Activated T-helper 1 cell treated with anti-CD3 and anti-CD28 coated beads, Interleukin-12 subunit alpha, Interleukin-12 subunit beta, Interleukin-2, Interleukin-4 antibody, amounts not matched to agents 30 ng/mL and 10 ng/mL and 1 ng/mL, durations not matched to agents 14 hours and 24 hours and 36 hours (primary cell): ENCODE measurements at places on chromosomes 7 and 10. TPM values are rescaled to one million over a fixed set of nuclear protein-coding genes. Genes with fewer than 3 reads are reported as not detected.

GRCh38 chr7:82605247-82605864, 161.8 kb upstream of the CACNA2D1 start:
- H3K36me3 ChIP-seq = no peaks in the 10 kb centered on the region
- H3K27ac ChIP-seq = no peak overlapping the region
- DNase-seq = no peak
- H3K4me3 ChIP-seq = no peak overlapping the region
- no peaks in the 10 kb centered on the region for H3K27me3 ChIP-seq

DNA sequence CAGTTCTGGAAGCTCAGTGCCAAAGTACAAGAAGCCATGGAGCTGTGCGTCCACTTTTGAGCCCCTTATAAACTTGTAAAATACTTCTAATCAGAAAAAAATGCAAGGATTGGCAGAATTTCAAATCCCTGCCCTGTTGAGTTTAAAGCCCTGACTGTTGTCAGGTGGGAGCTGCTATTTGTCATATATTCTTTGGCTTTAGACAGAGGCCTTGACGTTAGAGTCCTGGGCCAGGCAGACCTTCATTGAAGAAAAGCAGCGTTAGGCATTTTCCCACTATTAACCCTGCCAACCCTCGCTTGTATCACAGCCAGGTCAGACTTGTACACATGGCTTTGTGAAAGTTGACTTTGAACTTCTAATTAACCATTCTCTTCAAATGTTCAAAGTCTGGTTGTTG, 155.4 kb downstream of the TWIST1 start:
- H3K36me3 ChIP-seq = no peaks in the 10 kb centered on the region
- no peaks in the 10 kb centered on the region for H3K27me3 ChIP-seq
- H3K4me1 ChIP-seq = no peaks in the 10 kb centered on the region
- H3K4me3 ChIP-seq = no peak overlapping the region

DNA sequence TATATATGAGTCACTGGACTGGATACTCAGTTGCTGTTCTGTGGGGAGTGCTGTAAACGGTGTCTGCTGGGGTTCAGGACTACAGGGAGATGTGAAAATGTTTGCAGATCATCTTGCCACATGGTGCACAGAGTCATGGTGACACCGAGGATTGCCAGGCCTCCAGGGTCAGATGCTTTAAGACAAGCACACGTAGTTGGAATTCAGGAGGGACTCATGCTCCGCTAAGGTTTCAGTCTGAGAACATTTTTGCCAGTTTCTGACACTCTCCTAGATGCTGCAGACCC, 211.3 kb downstream of the CXCL12 start:
- H3K36me3 ChIP-seq = no peaks in the 10 kb centered on the region
- H3K27me3 ChIP-seq = no peaks in the 10 kb centered on the region
- no peak overlapping the region for H3K27ac ChIP-seq
- H3K4me1 ChIP-seq = no peaks in the 10 kb centered on the region
- no peak for DNase-seq

DNA sequence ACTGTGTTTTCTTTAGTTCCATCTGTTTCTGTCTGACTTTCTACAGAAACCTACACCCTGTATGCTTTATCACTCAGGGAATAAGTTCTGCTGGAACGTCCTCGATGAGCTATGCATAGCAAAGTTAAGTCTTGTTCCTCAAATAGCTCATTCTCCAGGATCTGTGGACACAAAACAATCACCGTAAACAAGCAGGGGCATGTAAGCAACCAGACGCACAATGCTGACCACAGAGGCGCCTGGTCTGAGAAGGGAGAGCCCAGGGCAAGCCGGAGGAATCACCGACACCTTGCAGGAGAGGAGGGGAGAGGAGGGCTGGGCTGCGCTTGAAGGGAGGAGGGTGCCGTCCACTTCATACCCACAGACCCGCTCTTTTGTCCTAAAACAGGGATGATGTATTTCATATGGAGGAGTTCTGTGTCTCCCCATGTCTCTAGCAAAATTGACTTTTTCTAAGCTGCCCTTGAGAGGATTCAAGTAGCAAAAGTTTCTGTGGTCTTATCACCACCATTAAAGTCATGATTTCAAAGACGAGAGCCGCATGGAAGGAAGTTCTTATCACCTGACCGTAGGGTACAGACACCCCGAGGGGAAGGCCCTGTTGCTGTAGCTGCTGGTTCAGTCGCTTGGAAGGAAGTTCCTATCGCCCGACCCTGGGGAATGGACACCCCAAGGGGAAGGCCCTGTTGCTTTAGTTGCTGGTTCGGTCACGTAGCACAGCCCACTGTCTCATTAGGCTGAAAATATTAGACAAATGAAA, 14.3 kb downstream of the CALML3 start:
- H3K4me3 ChIP-seq = no peak overlapping the region
- no peak for DNase-seq
- no peak overlapping the region for H3K27ac ChIP-seq
- no peaks in the 10 kb centered on the region for H3K36me3 ChIP-seq

GRCh38 chr10:47288916-47289495, 11.0 kb upstream of the GDF10 start:
- H3K4me1 ChIP-seq = peaks cover 18% of the 10 kb centered on the region
- no peak overlapping the region for H3K27ac ChIP-seq
- no peaks in the 10 kb centered on the region for H3K36me3 ChIP-seq

DNA sequence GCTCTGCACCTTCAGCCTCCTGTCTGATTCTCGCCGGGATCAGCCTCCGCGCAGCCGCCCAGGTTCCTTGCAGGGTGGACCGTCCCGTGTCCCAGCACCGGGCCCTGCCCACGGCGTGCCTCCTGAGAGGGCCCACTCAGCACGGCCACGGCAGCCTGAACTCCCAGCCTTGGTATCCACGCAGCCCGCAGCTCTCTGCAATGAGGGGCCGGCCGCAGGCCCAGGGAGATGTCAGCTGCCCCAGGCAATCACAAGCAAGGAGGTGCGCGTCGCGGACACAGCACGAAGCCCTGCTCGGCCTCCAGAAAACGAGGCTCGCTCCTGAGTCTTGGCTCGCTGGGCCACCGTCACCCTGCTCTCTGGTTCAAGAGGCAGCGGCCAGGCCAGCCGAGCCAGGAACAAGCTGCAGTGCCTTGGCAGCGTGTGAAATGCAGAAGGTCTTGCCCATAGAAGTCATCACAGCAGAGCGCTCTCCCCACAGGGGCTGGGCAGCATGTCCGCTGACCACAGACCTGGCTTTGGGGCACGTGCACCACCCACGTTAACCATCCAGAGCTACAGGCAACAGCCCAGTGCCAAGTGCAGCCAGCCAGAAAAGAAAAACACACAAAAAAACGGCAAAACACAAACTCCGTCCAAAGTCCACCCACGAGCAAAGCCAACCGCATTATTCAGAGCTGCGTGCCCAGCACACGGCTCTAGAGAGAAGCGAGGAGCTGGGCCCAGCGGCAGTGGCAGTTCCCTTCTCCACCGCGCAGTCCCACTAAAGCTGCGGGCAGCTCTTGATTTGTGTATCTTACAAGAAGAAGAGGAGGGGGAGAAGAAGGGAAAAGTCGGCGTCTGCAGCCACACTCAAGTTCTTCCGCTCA, 13.9 kb downstream of the GPER1 start:
- no peak for DNase-seq
- peaks cover 27% of the 10 kb centered on the region for H3K4me1 ChIP-seq
- H3K4me3 ChIP-seq = no peak overlapping the region
- H3K27me3 ChIP-seq = no peaks in the 10 kb centered on the region
- H3K27ac ChIP-seq = no peak overlapping the region
- peaks cover 4% of the 10 kb centered on the region for H3K36me3 ChIP-seq

GRCh38 chr10:63866747-63867140, 345.5 kb downstream of the REEP3 start:
- no peaks in the 10 kb centered on the region for H3K36me3 ChIP-seq
- H3K27me3 ChIP-seq = peaks cover 12% of the 10 kb centered on the region
- no peak overlapping the region for H3K4me3 ChIP-seq
- H3K27ac ChIP-seq = no peak overlapping the region
- peaks cover 12% of the 10 kb centered on the region for H3K4me1 ChIP-seq

Gene CCDC3
- total RNA-seq = 0.13 TPM in 1 of 2 replicates, not detected in the other

Gene SKIDA1
- total RNA-seq = 0.05 and 0.15 TPM in 2 replicates

Gene NAT16
- total RNA-seq = 0.08 TPM in 1 of 2 replicates, not detected in the other

Gene AGFG2
- 113 and 124 TPM in 2 replicates for total RNA-seq
